Daoy (cell line): ENCODE measurements at places on chromosomes 3 and 15. TPM values are rescaled to one million over a fixed set of nuclear protein-coding genes. Genes with fewer than 3 reads are reported as not detected.

The AADACL2 gene
- total RNA-seq, result not detected in 2 replicates

The DUSP7 gene
- total RNA-seq, result 14.2 TPM in 2 replicates

The VILL gene
- 2.3 and 5.5 TPM in 2 replicates for total RNA-seq

The GOLGA6D gene
- not detected in 2 replicates for total RNA-seq

The EXD1 gene
- total RNA-seq, result not detected in 2 replicates

The EAF2 gene
- 11.3 and 23.3 TPM in 2 replicates for total RNA-seq

The UPK1B gene
- not detected in 2 replicates for total RNA-seq
